ENCODE measurements at places on chromosomes 1 and 21.

DNA sequence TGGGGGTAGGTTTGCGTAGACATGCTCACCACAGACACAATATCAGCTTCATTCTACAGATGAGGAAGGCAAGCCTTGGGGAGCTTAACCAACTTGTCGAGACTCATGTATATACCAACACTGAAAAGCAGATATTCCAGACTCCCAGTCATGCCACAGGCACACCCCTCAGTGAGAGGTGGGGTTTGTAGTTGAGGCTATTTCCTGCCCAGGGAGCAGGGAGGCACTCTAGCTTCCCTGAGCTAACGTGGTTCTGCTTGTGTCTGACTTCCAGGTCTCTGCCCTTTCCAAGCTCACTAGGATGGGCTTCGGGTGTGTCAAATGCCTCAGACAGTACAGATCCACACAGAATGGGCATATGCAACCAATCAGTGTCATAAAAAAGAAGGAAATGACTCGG, 122.3 kb upstream of the RUNX1 start:
- no peak for DNase-seq

GRCh38 chr1:85243372-85243771, 16.1 kb downstream of the C1orf52 start:
- DNase-seq = no peak

DNA sequence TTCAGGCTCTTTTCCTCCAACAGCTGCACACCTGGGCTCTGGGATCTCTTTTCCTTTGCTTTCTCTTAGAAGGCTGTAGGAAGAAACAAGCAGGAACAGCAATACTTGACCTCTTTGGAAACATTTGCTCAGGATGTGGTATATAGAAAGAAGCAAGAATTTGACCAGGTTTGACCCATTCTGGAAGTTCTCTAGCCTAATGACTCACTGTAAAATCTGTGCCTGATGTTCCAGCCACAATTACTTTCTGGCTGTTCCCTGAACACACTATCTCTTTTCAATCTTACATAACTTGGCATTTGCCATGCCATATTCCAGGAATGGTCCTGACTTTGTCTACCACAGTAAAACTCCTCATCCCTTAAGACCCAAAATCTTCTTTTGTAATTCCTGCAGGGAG, 419.9 kb upstream of the DAB1 start:
- no peak for DNase-seq

- DNase-seq = no peak
Observed at GRCh38 chr1:39701049-39701439, 9.8 kb upstream of the HPCAL4 start.

DNA sequence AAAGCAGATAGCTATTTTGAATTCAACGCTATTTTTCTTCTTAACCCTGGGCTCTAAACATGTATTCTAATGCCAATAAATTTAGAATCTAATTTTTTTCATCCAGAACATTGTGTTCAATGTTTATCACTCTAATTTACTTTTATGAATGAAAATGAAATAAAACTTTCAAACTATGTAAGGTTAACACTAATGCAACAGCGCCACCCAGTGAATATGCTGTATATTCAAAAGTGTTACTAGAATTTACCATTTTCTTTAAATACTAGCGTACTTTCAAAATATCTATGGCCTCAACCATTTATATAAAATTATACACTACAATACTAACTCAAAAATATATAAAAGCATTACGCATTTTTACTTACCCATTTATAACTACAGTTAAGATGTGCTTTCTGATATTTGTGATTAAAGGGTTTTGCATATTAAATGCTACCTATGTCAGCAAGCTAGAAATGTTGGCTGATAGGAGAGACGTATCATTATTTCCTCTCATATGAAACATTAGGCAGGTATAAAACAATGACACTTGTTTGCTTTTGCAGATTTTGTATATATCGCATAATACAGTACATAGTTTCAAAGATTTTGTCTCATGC, 5.9 kb upstream of the NUF2 start:
- peak; percentile 64 for DNase-seq

DNA sequence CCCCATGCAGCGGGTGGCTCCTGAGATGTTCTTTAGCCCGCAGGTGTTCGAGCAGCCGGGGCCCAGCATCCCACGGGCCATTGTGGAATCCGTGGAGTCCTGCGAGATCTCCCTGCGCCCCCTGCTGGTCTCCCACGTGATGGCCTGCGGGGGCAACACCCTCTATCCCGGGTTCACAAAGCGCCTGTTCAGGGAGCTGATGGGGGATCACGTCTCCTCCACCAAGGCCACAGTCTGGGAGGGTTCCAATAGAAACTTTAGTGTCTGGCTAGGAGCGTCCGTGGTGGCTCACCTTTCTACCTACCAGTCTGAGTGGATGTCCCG, 71.0 kb downstream of the ACTL8 start:
- peak; percentile 2 for DNase-seq

DNA sequence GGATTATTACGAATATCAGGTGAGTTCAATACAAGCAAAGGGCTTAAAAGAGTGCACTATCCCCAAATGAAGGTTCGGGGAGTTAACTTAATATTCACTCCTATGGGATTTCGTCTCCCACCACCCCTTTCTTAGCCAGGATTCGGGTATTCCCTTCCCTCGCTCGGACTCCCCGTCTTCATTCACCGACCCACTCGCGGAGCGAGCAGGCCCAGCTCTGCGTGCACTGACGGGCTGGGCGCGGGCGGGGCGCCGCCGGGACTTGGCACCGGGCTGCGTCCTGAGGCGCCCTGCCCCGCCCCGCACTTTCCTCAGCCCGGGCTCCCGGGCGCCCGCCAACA, 7.7 kb upstream of the MPZL1 start:
- DNase-seq = no peak

GRCh38 chr1:209190591-209191261, 392.8 kb upstream of the CAMK1G start:
- peak; percentile 33 for DNase-seq

DNA sequence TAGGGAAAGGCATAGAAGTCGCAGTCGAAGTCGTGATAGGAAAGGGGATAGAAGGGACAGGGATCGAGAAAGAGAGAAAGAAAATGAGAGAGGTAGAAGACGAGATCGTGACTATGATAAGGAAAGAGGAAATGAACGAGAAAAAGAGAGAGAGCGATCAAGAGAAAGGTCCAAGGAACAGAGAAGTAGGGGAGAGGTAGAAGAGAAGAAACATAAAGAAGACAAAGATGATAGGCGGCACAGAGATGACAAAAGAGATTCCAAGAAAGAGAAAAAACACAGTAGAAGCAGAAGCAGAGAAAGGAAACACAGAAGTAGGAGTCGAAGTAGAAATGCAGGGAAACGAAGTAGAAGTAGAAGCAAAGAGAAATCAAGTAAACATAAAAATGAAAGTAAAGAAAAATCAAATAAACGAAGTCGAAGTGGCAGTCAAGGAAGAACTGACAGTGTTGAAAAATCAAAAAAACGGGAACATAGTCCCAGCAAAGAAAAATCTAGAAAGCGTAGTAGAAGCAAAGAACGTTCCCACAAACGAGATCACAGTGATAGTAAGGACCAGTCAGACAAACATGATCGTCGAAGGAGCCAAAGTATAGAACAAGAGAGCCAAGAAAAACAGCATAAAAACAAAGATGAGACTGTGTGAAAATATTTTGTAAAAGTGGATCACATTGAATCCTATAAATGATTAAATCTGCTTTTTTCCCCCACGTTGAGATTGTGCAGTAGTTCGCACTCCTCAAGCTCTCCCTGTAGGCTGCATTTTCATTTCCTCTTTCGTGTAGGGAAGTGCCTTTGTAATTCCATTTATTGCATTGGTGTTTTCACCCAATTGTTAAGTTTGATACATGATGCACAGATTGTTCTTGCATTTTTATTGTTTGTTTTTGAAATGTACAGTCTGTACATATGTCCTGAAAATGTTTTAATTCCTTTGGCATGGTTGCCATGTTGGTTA, 7.5 kb downstream of the PRPF38B start:
- no peak for DNase-seq

DNA sequence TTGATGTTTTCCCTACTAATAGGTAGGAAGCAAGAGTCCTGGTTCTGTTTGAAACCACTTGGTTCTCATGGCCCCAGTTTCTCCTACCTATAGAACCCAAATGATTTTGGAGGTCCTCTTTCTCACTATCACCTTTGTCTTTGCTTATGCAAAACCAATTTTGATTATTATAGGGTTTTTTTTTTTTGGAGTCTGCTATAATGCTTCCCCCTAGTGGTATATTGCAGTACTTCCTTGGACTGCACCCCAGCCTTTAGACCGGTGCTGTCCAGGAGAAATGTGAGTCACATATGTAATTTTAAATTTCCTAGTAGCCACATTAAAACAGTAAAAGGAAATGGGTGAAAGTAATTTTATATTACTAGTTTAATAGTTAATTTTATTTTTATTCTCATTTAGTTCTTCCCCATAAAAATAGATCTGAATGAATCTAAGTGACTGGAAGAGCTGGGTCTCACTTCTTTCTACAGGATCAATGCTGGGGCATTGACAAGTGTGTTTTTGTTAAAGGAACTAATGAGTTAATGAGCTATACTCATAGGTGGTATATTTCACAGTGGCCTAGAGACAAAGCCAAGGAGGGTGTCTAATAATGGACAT, 10.6 kb downstream of the FCMR start:
- peak; percentile 21 for DNase-seq

DNA sequence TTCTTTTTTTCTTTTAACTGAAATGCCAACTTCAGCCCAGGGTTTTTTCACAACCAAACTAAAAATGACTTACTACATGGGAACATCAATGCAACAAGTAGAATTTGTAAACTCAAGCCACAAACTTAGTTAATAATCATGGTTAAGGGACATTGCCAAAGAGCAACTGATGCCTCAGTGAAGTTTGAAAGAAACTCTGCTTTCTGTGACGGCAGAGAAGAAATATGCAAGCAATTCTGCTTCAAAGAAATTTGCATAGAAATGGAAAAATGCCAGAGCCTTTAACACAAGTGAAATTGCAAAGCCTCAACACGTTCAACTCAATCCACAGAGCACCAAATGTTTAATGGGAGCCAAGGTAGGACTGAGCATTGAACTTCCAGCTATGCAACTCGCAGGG, 5.0 kb upstream of the CHD5 start:
- no peak for DNase-seq

DNA sequence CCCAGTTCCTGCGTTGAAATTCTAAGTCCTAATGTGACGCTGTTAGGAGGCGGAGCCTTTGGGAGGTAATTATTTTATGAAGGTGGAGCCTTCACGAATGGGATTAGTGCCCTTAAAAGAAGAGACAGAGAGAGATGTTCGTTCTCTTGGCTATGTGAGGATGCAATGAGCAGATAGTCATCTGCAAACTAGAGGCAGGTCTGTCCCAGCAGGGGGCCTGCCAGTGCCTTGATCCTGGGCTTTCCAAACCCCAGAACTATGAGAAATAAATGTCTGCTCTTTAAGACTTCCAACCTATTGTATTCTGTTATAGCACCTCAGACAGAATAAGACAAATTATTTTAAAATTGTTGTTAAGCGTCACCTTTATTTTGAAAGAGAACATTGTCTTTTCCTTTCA, 123.1 kb upstream of the KCNJ6 start:
- no peak for DNase-seq

DNA sequence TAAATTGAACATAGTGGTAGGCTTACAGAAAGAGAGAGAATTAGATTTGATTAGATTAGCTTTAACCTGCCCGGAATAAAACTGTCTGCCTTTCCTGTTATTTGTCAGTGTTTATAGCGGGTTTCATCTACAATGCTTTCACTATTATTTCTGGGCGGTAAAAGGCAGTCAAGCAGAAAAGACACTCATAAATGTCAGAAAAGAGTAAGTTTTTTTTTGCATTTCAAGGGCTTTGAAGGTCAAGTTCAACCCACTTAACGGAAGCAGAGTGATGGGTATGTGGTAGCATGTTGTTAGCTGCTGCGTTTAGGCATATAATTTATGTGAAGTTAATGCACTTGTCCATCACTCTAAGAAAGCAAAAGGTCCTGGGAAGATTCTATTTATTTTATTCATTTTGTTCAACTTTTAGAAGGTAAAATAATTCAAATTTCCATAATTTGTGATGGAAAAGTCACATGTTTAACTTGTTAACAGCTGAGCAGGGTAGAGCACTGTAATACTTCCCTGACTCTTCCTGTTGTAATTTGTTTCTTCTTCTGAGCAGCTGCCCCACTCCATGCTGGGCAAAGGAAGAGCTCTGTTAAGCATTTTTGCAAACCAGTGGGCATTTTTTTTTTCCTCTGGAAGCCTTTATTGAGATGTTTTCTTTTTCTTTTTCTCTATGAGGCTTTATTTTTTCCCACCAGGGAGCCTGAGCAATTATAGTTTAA, 220.1 kb downstream of the ST6GALNAC3 start:
- DNase-seq = no peak

DNA sequence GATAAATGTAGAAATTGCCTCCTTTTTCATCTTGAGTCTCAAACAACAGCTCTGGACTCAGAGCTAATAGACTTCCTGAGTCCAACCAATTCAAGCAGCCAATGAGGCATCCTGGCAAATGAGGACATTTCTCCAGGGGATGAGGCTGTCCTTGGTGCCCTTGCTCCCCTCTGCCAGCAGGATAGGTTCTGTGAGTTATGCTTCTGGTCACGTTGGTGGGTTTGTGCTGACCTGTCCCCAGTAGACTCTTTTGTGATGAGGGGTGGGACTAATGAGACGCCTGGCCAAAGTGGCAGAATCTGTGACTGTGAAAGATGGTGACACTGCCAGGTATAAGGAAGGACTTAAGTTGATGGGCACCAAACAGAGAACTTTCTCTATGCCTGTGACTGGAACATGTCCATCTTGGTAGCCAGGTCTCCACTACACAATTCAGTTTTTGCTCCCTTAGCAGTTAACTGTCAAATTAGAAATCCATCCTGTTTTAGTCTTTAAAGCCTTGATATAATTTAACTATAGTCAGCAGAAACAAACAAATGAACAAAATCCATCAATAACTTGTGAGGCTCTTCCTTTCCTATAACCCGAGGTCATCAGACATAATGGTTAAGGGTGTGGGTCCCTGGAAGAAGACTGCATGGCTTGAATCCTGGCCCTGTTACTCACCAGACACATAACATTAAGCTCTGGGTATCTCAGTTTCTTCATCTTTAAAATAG, 35.7 kb upstream of the THEM4 start:
- DNase-seq = no peak

- DNase-seq = no peak
Observed at GRCh38 chr21:15966231-15966630, 236.4 kb downstream of the USP25 start.

- no peak for DNase-seq
Observed at GRCh38 chr21:28991861-28992525, 684 bp downstream of the LTN1 start.

GRCh38 chr1:65309304-65310077, at the start of gene DNAJC6:
Gene DNAJC6 (plus strand): TSS chr1:65309543. CDS start chr1:65309746, 203 bp downstream.
- peak; percentile 78 for DNase-seq

DNA sequence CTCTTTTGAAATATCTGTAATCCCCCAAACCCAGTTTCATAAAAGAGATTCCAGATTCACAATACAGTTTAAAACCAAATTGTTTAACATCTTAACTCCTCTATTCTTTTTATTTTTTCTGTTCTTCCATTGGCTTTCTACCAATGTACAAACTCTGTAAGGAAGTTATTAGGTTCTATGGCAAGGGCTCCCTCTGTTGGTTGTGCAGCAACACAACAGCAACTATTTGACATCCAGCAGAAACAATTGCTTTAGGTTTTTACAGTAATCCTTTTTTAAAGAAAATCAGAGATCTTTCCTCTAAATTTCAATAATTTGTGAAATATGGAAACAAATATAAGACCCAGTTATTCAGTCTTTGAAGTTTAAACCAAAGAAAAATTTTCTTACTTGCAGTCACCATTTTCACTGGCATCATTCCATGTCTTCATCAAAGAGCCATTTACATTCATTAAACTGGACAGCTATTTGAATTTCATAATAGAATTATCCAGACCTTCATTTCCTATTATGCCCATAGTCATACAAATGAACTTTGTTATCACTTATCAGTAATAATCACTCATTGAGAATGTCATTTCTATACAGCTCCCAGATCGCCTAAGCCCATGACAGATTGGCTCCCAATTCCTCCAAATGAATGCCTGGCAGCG, 46.5 kb upstream of the RNF11 start:
- peak; percentile 37 for DNase-seq
